Activated T-cell treated with anti-CD3 and anti-CD28 coated beads for 24 hours (primary cell): ENCODE measurements at places on chromosomes 12 and 14.

DNA sequence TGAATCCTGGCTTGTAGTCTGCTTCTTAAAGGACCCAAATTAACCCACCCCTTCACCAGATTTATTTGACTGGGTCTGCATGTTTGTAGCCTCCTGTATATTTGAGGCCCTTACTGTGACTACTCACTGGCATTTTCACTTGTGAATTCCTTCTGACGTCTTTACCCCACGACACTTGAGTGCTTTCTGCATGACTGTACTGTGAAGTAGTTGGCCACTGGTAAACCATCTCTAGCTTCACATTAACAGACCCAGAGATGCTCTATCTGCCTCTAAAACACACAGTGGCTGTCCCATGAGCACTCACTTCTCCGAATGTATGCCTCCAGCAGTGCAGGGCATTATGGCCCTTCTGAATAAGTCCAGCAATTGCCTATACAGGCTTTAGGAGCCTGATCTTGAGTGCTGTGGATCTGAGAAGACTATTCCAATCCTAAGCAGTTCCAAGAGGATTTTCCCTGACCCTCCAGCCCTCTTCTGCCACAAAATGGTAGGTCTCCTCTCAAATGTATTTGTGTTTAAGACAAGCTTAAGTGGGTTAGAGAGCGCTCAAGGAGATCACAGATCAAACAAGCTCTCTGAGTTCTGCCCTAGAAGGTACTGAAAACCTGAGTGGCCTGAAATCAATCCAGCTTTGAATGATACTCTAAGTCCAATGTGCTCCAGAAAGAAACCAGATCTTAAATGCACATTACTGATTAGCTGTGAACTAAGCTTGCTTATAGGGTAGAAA lies 534.7 kb downstream of the RPS29 start:
- DNase-seq, result no peak

DNA sequence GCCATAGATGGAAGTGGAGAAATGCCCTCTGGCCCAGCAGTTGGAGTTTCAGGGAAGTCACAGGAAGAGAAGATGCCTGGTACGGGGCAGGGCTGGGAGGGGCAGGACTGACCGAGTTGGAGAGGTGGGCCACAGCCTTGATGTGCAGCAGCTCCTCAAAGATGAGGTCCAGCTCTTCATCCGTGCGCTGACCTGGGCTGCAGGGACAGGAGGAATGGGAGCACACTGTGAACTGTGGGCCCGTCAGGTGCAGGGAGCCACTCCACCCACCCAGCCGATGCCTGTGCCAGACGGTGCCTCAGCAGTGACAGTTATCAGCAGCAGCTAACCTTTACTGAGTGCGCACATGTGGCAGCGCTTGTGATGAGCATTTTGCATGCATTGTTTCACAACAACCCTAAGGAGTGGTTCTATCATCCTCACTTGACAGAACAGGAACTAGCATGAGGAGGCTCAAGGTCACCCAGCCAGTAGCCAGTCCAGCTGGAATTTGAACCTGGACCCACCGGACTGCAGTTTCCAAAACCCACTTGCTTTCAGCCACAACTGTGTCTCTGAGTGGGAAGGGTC lies 8.4 kb downstream of the RAPGEF3 start:
- DNase-seq, result no peak

DNA sequence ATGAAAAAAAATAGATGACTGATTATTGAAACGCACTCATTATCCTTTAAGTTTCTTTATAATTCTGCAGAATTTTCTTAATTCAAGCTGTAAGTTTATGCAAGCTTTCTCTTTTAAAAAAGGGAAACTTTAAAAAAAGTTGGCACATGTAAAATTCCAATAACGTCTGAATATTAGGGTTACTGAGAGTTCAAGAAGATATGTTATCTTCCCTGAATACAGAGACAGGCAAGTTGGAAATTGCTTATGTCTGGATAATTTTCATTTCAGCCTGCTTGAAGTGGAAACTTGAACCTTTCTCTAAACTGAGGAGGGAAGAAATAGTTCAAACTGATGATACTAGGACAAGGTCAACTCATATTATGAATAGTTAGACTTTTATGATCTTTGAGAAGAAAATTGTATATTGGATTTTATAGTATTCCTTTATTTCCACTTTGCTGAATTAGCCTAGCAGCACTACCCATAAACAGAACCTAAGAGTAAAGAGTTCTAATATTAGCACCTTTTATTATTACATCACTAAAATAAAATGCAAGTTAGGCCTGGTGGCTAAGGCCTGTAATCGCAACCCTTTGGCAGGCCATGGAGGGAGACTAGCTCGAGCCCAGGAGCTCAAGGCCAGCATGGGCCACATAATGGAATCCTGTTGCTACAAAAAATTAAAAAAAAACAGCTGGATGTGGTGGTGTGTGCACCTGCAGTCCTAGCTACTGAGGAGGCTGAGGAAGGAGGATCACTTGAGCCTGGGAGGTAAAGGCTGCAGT lies 288.0 kb downstream of the TRHDE start:
- no peak for DNase-seq

DNA sequence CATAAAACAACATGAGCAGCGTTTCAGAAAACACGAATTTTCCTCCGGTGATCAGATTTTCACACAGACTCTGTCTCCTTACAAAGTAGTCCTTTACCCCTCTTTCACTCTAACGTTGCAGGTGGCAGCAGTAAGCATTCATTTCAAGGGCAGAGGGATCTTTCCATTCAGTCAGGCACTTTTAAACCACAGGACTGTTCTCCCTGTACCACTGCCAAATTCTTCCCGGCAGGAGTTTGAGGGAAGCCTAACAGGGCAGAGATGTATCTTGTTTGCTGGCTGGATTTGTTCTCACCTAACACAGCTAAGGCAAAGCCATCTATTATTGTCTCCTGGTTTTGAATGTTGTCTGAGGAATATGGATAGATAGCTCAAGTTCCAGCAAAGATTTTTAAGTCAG lies 1187.3 kb upstream of the SEL1L start:
- DNase-seq, result no peak

GRCh38 chr12:19829100-19829853 lies 390.0 kb downstream of the AEBP2 start:
- no peak for DNase-seq

DNA sequence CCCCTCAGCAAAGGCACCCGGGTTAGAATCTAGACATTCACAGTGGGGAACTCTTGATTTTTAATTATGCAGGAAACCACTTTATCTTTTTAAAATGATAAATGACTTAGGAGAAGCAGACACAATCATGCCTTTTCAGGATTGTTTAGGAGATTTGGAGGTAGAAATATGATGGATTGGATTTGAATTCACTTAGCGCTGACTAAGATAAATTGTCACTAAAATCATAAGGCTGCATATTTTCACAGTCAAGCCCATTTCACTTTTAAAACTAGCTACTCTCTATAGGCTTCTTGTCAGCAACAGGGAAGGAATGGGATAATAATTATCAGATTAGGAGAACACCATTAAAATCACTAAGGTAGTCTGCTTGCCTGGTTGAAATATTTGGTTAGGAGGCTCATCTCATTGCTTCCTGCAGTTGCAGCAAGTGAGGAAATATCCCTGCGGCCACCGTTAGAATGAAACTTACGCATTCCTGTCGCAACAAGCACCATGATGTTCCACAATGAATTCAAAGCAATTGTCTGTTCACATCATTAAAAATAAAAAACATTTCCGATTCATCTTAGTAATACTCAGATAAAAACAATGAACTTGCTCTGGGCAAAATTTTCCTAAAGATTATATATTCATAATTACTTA lies 31.9 kb downstream of the DACT1 start:
- no peak for DNase-seq

DNA sequence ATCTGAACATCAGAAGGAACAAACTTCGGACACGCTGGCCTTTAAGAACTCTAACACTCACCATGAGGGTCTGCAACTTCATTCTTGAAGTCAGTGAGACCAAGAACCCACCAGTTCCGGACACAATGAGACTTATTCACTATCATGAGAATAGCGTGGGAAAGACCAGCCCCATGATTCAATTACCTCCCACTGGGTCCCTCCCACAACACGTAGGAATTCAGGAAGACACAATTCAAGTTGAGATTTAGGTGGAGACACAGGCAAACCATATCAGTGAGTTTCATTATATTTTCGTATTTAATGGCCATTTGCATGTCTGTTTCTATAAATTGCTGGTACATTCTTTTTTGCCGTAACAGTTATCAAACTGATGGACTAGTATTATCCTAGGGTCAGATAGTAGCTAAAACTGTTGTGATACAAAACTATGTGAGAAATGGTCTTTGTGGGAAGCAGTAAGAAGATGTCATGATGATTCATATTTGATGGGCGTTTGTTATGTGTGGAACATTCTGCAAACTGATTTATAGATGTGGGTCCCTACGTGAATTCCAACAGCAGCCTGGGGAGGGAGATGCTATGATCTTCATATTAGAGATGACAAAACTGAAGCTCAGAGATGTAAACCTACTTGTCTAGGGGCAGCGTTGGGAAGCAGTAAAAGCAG lies 282.4 kb upstream of the TMEM132C start:
- no peak for DNase-seq

DNA sequence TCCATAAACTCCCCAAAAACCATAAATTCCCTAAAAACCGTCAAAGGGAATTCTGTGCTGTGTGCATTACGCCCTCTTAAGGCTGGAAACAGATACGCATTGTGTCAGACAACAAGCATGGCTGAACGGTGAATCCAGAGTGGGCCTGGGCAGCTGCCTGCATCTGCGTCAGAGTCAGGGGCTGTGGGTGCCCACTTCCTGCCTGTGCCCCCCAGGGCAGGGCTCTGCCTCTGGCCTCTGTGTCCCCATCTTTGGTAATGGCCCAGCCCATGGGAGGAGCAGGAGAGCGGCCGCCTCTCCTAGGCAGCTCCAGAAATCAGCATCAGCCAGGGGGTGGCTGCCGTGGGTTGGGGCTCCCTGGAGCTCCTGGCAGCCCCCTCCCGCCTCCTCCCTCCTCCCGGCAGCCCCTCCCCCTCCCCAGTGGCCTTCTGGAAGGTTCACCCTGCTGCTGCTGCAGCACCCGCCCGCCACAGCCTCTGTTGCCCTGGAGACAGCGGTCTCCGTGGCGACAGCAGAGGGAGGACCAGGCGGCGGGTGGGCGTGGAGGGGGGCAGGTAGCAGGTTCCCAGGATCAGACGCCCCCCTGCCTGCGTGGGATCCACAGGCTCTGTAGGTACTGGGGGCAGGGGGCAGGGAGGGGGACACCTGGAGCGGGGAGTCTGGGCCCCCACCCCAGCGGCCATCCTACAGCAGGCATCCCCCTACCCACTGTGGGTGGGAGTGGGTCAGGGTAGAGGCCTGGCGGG lies 5.9 kb downstream of the MMP17 start:
- no peak for DNase-seq

- DNase-seq, result no peak
These were observed 28.1 kb downstream of the OR10P1 start for GRCh38 chr12:55664826-55665225.

DNA sequence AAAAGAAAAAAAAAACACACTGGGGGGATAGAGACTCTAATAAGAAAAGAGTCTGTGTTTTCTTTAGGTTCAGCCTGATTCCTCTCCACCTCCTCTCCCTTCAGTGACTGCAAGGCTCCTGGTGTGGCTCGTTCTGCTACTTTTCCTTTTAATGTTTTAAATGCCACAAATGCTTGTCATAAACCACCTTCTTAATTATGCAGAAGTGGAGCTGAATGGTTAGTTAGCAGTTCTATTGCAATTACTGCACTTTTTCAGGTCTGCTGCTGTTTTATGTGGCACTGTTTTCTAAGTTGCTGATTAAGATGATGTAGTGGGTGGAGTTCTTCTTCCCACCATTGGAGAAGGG lies 878.1 kb downstream of the DIO2 start:
- DNase-seq, result no peak

DNA sequence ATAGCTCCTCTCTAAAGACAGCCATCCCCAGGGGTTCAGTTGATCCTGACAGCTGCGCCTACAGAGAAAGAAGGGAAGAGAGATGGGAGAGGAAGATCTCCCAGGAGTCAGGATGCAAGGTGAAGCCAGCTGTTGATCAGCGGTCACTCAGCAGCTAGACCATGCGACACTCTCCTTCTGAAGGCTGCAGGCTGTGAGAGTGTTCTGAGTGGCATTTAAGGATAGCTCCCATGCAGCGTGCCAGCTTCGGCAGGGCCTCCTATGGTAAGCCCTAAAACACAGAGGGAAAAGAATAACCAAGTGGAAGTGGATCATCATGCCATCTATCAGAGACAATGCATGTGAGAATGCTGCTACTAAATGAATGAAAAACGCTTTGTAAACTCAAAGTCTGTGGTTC lies 197.9 kb upstream of the NUDT4 start:
- DNase-seq, result no peak

DNA sequence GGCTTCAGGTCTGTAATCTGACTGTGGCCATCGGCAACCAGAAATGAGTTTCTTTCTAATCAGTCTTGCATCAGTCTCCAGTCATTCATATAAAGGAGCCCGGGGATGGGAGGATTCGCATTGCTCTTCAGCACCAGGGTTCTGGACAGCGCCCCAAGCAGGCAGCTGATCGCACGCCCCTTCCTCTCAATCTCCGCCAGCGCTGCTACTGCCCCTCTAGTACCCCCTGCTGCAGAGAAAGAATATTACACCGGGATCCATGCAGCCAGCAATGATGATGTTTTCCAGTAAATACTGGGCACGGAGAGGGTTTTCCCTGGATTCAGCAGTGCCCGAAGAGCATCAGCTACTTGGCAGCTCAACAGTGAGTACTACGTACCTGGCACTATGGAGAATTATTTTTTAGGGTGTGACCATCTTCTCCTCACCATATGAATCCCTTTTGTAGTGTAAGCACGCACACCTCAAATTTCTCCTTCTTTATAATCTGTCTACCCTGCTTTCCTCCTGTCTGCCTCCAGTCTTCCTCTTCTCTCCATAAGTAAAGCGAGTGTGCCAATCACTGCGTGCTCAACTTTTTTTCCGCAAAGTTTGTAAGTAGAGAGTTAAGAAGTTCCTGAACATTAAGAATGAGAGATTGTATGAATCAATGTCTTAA lies at the start of gene TPH2:
TPH2 (plus strand) TSS at position 118 of the 658 bp plus-strand sequence; CDS start at position 260, 142 bp downstream.
- no peak for DNase-seq

DNA sequence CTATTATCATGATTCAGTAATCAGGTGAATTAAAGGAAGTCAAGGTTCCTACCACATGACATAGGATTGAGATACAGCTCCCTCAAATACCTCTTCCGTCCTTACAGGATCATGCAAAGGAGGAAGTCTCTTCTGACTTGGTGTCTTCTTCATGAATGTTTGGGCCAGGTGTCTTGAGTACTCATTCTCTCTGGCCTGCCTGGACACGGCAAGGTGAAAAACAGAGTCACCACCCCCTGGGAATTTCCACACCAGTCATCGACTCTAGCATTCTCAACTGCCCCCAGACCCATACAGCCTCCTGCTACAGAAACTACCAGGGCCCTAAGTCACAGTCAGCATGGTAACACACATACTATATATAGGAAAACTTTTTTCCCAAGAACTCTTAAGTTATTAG lies 44.9 kb upstream of the LTBP2 start:
- DNase-seq, result no peak

DNA sequence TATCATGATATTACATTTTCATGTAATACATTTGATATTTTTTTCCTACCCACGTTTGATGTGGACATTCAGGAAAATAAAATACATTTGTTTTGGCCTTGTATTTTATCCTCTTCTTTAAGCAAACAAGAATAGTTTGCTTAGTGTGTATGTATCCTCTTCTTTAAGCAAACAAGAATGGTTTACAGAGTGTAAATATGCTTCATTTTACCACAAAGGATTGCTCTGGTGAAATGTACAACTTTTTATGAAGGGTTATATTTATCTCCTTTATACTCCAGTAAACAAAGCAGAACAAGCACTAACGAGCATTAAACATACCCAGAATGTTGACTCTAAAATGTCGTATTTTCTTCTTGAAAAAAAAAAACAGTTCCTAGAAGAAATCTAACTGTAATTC lies 244.7 kb downstream of the KCNH5 start:
- DNase-seq, result no peak

- no peak for DNase-seq
These were observed at the start of gene LHX5 for GRCh38 chr12:113471619-113472171. Gene LHX5 (minus strand): TSS chr12:113471871. CDS start chr12:113471498, 373 bp downstream.

GRCh38 chr12:153080-153746 lies 60.7 kb downstream of the SLC6A12 start:
- peak; percentile 44 for DNase-seq
